ENCODE measurements at places on chromosomes 1 and 21.

DNA sequence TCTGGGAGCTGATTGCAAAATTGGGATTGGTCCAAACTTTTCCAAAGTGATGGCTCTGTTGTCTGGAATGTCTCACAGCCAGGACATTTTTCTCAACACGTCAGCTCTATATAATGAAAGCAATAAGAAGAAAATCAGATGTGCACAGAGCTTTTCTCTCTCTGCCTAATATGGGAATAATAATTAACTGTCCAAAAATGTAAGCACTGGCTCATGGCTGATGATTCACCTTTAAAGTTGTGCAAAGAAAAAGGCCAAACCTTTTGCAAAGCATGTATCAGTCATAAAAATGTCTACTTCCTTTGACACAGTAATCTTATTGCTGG, 30.4 kb downstream of the ZNF281 start:
- DNase-seq: no peak

DNA sequence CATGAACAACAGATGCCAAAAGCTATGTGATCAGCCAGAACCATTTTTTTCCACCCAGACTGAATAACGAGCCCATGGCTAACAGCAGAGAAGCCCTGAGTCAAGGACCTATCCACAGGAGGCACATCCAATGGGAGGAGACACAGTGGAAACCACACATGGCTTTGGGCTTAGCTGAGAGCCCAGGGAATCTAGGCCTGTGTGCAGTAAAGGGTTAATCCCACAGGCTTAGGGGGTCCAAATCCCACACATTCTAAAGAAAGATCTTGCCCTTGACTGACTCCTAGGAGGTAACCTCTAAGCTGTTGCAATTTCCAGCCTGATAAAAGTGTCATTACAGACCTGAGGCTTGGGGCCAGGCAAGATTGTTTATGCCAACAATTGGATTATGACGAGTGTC, 194.5 kb downstream of the DSCAM start:
- no peak for DNase-seq

- no peak for DNase-seq
These were observed 25.6 kb downstream of the DISP3 start for GRCh38 chr1:11504599-11504998.

DNA sequence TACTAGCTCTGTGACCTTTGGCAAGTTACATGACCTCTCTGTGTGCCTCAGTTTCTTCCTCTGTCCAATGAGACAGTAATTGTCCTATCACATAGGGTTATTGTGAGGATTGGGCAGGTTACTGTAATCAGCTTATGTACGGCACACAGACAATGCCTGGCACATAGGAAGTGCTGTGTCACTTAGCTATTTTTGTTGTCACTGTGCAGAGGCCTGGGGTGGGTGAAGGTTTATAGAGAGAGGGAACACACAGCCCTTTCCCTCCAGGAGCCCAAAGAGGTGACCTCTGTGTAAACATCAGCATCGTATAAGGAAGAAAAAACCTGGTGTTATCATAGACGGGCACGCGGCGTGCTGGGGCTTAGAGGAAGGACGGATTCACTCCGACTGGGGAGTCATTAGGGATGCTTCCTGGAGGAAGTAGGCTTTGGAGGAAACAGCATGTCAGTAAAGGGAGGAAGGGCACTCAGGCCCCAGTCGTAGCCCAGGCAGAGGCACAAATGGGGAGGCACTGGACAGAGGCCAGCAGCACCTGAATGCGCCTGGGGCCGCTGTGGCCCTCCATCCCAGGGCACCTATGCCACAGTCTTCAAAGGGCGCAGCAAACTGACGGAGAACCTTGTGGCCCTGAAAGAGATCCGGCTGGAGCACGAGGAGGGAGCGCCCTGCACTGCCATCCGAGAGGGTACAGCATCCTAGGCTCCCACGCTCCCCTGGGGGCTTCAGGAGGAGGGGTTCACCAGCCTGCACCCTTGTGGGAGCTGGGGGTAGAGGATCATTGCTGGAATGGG, 21.2 kb downstream of the CDK18 start:
- no peak for DNase-seq

- DNase-seq: no peak
These were observed 3.9 kb upstream of the SLC27A3 start for GRCh38 chr1:153771261-153771660.

DNA sequence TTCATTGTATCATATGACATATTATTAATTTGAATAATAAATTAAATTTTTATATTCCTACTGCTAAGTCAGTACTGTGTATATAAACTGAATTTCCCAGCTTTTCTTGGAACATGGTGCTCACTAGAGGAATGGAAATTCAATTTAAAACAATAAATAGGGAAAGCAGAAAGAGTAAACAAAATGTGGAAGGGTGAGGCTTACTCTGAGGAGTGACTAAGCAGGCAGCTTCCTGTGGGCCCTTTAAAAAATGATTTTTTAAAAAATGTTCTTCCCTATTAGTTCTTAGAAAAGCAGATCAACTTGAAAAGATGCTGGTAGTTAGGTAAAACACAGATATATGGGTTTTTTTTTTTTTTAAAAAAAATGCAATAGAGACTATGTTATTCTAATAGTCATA, 49.5 kb upstream of the S1PR1 start:
- DNase-seq: no peak

DNA sequence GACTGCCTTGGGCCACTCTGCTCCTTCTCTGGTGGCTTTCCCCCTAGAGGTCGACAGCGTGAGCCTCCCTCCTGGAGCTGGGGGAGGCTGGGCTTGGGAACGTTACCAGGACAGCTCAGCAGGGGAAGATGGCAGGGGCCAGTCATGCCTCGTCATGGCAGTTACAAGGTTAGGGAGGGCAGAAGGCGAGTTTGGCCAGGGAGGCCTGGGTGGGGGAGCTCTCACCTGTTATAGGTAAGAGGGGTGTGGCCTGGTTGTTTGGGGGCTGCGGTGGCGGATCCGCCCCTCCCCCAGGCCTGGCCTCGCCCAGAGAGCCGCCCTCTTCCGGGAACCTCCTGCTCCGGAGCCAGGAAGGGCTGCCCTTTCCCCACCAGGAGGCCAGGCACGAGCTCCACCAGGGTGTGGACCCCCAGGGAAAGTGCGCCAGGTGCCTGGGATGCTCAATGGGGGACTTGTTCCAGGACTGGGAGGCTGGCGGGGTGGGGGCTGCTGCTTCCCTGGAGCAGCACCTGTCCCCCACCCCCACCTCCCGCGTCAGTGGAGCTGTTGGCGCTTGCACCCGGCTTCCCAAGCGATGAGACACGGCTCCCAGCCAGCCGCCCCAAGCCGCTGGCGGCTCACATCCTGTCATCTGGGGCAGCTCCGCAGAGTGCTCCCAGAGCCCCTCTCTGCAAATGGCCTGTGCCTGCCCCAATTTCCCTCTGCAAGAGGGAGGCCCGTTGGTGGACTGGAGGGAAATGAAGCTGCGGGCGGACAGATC, 23.6 kb upstream of the PKP1 start:
- no peak for DNase-seq

DNA sequence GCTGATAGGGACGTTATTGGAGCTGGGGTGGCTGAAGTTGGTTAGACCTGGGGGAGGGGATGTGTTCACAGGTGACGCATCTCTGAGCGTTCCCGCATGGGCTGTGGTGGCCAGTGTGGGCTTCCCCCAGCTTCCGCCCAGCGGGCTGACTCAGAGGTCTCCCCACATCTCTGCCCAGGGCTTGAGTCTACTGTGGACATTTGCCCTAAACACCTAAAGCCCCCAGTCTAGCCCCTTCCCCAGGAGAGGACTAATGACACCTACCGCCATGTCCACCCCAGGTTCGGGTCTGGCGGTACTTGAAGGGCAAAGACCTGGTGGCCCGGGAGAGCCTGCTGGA, 2.0 kb downstream of the AGRN start:
- no peak for DNase-seq

GRCh38 chr1:158176399-158176798, 4.3 kb upstream of the CD1D start:
- no peak for DNase-seq

GRCh38 chr1:201983380-201983805, 945 bp downstream of the RNPEP start:
- no peak for DNase-seq

DNA sequence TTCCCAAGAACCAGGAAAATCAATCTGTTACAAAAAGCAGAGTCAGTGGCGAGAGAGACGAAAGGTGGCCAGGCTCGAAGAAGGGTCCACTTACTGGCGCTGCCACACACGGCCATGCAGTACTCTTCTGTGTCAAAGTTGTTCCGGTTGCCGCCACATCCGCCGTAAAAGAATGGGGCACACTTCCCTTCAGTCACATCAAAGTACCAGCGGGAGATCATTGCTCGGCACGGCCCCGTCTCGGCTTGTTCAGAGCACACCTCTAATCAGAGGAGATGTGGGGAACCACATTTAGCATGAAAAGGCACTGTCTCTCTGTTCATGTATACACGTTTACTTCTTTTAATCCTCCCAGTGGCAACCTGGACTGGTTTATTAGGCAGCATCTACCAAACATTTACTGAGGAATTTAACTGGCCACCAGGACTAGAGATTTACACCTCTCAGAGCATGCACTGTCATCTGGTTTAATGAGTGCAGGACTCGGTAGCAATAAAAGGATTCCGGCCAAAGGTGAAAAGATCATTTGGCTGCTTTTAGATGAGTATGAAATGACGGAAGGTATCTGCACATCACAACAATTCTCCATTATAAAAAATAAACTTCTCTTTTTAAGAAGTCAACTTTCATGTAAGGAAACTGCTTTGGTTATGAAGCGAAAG, 170.5 kb downstream of the APP start:
- DNase-seq: peak; percentile 54

GRCh38 chr21:33437140-33437539, 33.9 kb downstream of the IFNGR2 start:
- no peak for DNase-seq

GRCh38 chr1:205339197-205339702, 17.5 kb downstream of the KLHDC8A start:
- DNase-seq: no peak

- no peak for DNase-seq
These were observed 75.2 kb upstream of the S1PR1 start for GRCh38 chr1:101161619-101162018.

- no peak for DNase-seq
These were observed 7.6 kb downstream of the SNRNP40 start for GRCh38 chr1:31289021-31289420.

- peak; percentile 24 for DNase-seq
These were observed 17.3 kb downstream of the SLC9A1 start for GRCh38 chr1:27137544-27138075.

DNA sequence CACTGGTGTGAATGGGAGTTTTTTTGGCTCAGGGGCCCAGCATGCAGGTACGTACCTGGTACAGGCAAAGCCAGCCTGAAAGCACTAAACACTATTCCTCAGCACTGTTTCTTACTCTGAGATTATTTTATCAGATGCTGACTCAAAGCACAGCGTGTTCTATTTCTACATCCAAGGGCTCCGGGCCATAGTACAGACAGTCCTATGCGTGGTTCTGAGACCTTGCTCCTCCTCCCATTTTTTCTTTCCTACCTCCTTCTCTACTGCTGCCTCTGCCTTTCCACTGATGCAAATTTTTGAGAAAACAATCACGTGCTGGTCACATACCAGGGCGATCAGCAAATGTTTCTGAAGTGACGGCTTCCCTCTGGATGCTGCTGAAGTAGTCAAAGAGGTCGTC, 36.3 kb downstream of the PDPN start:
- DNase-seq: no peak

GRCh38 chr1:54227091-54227602, 27.2 kb downstream of the MRPL37 start:
- no peak for DNase-seq

GRCh38 chr1:4963251-4963650, 308.8 kb downstream of the AJAP1 start:
- DNase-seq: no peak

- DNase-seq: no peak
These were observed 89.9 kb upstream of the IPO9 start for GRCh38 chr1:201739080-201739479.

DNA sequence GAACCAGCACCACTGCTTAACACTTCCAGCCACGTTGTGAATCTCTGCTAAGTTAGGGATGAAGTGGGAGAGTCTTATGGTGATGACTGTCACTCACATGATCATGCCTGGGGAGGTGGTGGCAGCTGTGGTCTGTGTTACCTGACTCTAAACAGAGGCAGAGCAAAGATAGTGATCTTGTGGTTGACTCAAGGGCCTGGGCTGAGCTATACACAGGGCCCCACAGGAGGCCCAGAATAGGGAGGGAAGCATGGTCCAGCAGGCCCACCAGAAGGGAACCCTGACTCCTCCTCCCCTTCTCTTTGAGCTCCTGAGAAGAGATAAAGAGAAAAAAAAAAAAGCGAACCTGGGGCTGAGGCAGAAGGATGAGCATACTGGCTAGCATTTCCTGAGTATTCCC, 55.0 kb downstream of the PLXNA2 start:
- no peak for DNase-seq

DNA sequence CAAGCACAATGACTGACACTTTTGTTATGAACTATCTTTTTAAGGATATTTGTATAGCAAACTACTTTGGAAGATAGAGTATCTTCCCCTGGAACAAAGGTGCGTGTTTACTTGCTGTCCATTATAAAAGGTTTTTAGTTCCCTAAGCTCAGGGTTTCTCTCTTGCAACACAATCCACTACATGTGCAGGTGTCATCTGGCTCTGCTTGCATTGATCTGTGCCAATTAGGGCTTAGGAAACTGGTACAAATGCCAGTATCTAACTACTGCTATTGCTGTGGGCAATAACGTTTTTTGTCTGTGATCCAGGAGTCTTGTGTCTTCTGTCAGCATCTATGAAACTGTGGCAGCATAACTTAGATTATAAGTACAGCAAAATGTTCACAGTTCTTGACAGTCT, 68.3 kb upstream of the ABCD3 start:
- no peak for DNase-seq

GRCh38 chr21:31064803-31065202, 26.5 kb upstream of the KRTAP19-8 start:
- no peak for DNase-seq

DNA sequence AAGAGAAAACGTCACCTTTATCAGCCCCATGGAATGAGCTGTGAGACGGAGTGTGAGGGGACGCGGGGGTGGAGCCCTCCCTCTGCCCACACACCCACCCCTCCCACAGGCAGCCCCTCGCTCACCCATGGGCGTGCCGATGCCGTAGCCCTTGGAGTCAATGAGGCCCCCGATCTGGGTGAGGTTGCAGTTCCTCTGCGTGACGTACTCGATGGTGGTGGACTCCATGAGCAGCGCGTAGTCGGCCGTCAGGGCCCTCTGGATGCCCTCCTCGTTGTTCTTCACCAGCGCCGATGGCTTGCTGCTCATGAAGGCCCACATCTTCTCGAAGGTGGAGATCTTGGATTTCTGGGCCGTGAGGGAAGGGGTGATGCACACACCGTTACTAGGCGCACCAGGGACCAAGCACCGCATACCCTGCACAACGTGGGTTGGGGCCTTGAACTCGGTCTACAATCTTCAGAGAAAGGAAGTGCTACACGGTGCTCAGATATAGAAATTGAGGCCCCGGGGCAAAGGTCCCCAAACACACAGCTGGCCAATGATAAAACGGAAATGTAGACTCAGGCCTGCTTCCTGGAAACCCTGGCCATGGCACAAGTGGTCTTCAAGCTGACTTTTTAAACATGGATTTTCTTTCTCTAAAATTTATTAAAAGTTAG, 228.2 kb downstream of the GRIK3 start:
- no peak for DNase-seq
